ENCODE measurements at places on chromosomes 7 and 10. TPM values are rescaled to one million over a fixed set of nuclear protein-coding genes. Genes with fewer than 3 reads are reported as not detected.

DNA sequence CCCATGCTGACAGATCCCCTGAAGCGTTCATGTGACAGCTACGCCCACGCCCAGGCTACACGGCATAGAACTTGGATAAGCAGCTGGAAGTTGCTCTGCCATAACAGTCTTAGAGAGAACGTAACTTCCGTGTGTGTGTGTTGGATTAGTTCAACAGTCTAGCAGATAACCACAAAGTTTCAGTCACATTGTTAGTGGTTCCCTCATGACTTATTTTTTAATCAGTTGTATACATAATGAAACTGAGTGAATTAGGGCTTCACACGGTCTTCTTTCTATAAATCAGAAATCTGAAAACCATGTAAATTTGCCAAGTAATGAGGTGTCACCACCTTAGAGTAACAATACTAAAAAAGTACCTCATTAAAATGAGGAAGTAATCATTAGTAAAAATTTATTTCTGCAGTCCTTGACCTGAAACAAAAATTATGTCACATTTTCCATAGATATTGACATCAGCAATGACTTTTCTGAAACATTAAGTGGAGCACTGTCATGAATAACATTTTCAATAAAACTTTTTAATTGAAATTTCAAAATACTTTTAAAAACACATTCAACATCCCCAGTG, 21.7 kb upstream of the MACC1 start:
- no peak for DNase-seq

DNA sequence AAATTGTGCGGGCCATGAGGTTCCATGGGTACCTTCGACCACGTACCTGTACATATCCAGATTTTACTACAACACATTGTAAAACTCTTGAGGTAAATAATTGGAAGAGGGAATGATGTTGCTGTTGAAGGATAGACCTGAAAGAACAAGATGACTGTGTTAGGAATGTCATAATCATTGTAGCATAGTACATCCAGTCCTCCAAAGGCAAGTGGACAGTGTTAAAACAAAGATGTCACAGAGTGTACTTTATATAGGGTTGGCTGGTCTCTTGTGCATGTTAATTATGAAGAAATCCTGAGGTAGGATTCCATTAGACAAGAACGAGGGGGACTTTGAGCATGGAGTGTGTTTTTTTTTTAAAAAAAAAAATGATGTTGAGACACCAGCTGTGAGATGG, 30.4 kb downstream of the VWC2 start:
- DNase-seq, result no peak

Gene CDNF
- 3.6 TPM for polyA plus RNA-seq

Gene TRIL
- polyA plus RNA-seq, result 51.3 TPM

DNA sequence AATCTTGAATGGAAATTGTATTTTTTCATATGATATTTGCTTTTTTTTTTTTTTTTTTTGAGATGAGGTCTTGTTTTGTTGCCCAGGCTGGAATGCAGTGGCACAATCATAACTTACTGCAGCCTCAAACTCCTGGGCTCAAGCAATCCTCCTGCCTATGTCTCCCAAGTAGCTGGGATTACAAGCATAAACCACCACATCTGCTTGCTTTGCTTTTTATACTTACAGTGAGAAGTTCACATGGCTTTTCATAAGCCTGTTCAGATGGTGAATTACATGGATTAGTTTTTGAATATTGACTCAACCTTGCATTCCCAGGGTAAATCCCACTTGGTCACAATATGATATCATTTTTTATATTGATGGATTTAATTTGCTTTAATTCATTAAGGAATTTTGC, 22.0 kb downstream of the LRRD1 start:
- no peak for DNase-seq

GRCh38 chr10:75107756-75108683, 3.4 kb upstream of the SAMD8 start:
- DNase-seq, result no peak

DNA sequence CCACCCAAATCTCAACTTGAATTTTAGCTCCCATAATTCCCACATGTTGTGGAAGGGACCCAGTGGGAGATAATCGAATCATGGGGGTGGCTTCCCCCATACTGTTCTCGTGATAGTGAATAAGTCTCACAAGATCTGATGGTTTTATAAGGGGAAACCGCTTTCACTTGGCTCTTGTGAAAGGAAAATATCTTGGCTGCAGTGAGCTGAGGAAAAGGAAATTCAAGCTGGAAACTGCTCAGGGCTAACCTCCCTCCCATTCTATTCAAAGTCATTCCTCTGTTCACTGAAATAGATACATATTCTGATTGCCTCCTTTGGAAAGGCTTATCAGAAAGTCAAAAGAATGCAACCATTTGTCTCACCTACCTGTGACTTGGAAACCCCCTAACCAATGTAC, 15.8 kb downstream of the CYCS start:
- DNase-seq, result no peak

DNA sequence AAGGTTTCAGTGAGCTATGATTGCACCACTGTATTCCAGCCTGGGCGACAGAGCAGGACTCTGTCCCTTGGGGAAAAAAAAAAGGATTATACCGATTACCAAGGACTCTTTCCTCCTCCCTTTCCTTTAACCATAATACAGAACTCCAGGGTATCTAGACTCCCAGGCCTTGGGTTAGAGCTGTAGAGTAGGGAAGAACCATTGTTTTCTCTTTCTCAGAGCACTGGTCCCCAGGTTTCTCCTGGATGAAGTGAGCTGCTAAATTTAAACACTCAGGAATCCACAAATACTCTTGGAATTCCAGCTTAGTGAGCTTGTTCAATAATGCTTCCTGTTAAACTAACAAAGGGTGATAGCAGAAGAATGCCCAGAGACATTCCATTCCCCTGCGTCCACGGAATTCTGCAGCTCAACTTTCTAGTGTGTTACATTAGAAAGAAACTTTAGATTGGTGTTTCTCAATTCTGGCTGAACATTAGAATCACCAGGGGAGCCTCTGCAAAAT, 14.6 kb upstream of the RPEL1 start:
- DNase-seq, result no peak

DNA sequence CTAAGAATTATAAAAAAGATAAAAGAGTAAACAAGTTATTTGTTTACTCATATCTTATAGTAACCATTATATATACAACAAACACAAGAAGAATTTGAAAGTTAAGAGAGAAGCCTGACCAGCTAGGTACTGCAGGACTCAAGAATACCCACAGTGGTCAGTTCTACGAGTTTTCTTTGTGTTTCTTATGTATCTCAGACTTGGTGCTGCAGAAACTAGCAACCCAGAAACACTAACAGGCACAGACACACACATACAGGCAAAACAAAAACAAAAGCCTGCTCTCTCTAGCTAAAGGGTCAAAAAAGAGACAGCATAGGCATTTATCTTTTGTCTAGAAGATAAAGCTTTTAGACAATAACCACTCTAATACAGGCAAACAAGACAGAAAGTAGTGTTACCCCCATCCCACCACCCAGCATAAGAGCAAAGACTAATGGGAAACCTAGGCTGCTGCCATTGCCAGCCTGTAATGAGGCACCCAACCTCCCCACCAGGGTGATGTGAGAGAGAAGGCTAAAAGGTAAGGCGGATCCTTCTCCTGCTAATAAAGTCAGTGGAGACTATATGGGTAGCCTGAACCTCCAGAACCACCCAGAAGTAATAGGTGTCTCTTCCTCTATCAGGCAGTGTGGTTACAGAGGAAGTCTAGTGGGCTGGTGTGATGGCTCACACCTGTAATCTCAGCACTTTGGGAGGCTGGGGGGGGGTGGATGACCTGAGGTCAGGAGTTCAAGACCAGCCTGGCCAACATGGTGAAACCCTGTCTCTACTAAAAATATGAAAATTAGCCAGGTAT, 113.9 kb downstream of the DNAJC1 start:
- no peak for DNase-seq

DNA sequence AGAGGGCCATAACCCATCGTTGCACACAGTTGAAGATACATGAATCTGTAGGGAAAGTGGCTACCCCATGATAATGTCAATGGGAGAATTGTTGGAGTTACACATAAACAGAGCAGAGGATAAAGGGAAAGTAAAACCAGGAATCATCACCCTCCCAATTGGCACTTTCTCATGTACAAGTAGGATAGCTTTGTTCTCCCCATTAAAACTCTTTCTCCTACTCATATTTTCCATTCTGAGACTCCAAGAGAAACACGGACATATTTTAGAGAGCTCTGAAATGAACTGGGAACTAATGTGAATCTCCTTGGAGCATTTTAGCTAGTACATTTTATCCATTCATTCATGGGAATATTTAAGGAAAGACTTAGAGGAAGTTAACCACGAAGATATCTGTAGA, 17.2 kb upstream of the LRRC17 start:
- DNase-seq, result no peak

- DNase-seq, result no peak
These were observed 129.3 kb downstream of the ST7 start for GRCh38 chr7:117082647-117083046.

Gene STRIP2
- 5.7 TPM for polyA plus RNA-seq

Gene PHKG1
- 2.9 TPM for polyA plus RNA-seq

GRCh38 chr10:133062085-133062484, 25.6 kb upstream of the ADGRA1 start:
- no peak for DNase-seq

DNA sequence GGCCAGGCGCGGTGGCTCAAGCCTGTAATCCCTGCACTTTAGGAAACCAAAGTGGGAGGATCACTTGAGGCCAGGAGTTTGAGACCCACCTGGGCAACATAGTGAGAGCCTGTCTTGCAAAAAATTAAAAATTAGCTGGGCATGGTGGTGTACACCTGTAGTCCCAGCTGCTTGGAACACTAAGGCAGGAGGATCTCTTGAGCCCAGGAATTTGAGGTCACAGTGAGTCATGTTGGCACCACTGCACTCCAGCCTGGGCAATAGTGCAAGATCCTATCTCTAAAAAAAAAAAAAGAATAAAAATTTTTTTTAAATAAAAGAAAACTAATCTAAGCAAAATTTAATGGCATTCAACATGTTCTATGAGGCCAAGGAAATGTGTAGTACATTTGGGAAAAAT, 44.9 kb upstream of the UBN2 start:
- no peak for DNase-seq

- peak; percentile 59 for DNase-seq
These were observed 45.6 kb upstream of the SCIN start for GRCh38 chr7:12524794-12525386.

Gene UCMA
- polyA plus RNA-seq, result not detected

DNA sequence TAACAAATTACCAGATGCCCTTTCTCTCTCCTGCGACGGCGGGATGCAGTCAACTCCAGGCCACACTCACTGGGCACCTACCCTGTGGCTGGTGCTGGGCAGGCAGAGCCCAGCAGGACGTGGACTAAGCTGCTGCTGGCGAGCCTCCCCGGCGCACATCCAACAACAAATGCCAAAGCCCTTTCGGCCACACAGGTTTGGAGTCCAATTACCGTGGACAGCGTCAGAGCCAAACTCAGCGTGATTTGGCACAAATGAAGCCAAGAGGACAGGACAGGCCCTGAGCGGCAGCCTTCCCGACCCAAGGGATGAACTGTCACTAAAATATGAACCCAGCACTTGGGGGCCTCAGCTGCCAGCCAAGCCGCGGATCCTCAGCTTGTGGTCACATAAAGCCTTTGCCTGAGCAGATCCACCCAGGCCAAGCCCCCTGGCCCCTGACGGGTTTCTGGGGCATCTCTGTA, 28.4 kb downstream of the DAGLB start:
- no peak for DNase-seq

DNA sequence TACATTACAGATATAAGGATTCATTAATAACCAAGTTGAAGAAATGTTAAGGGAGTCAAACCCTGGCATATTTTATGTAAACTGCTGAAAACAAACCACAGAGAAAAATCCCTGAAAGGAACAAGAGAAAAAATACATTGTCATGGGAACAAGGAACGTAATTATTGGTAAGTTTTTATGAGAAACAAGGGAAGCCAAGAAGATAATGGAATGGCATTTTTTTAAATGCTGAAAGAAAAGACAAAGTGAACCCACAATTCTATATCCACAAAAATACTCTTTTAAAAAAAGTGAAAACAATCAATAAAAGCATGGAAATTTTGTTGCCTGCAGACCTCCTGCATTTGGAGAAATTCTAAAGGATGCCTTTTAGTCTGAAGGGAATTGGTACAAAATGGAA, 136.4 kb downstream of the CD36 start:
- no peak for DNase-seq

DNA sequence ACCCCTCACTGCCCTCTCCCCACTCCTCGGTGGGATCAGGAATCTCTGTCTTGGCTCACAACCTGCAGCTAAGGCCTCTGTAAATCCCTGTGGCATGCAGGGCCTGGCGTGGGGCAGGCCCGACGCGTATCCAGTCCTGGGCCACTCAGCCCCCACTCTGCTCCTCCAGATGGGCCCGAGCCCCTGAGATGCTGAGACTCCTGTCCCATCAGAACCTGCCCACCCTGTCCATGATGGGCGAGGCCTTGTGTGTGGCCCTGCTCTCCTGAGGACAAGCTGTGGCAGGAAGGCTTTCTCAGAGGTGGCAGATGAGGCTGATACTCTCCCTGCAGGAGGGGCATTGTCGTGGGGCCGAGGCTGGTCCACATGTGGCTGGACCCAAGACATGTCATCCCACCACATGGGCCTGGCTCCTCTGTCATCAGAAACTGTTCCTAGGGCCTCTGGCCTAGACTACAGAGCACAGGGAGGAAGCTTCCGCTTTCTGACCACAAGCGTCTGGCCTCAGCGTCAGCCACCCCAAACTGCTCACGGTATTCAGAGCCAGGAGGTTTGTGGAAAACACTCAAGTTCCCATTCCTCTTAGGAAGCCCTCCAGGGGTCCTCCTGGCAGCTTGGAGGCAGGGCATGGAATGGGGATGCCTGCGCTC, 6.0 kb downstream of the ALOX5 start:
- no peak for DNase-seq

- DNase-seq, result no peak
These were observed 291.0 kb downstream of the RNLS start for GRCh38 chr10:88292185-88292514.

GRCh38 chr7:65960351-65961074, 21.5 kb downstream of the GUSB start:
- no peak for DNase-seq

GRCh38 chr7:81769891-81770727, at the start of gene HGF:
TSS of gene HGF (minus strand) at chr7:81770047. CDS start at chr7:81769971, 76 bp downstream.
- peak; percentile 36 for DNase-seq

GRCh38 chr10:113426181-113426877, 126.5 kb upstream of the HABP2 start:
- no peak for DNase-seq

- DNase-seq, result no peak
These were observed 2.9 kb downstream of the MYL10 start for GRCh38 chr7:101626069-101626671.

GRCh38 chr7:140122965-140123364, 53.8 kb downstream of the KDM7A start:
- no peak for DNase-seq

Gene NXPH1
- polyA plus RNA-seq, result 0.25 TPM
